ENCODE measurements at places on chromosomes 12 and 14.

- DNase-seq, result no peak
Measured at GRCh38 chr12:121443911-121444841, 44.3 kb downstream of the RNF34 start.

DNA sequence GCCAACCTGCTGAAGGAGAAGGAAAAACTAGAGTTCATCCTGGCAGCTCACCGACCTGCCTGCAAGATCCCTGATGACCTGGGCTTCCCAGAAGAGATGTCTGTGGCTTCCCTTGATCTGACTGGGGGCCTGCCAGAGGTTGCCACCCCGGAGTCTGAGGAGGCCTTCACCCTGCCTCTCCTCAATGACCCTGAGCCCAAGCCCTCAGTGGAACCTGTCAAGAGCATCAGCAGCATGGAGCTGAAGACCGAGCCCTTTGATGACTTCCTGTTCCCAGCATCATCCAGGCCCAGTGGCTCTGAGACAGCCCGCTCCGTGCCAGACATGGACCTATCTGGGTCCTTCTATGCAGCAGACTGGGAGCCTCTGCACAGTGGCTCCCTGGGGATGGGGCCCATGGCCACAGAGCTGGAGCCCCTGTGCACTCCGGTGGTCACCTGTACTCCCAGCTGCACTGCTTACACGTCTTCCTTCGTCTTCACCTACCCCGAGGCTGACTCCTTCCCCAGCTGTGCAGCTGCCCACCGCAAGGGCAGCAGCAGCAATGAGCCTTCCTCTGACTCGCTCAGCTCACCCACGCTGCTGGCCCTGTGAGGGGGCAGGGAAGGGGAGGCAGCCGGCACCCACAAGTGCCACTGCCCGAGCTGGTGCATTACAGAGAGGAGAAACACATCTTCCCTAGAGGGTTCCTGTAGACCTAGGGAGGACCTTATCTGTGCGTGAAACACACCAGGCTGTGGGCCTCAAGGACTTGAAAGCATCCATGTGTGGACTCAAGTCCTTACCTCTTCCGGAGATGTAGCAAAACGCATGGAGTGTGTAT is 2.4 kb downstream of the FOS start:
- no peak for DNase-seq

- DNase-seq, result no peak
Measured at GRCh38 chr12:98059659-98060343, 455.6 kb upstream of the TMPO start.

DNA sequence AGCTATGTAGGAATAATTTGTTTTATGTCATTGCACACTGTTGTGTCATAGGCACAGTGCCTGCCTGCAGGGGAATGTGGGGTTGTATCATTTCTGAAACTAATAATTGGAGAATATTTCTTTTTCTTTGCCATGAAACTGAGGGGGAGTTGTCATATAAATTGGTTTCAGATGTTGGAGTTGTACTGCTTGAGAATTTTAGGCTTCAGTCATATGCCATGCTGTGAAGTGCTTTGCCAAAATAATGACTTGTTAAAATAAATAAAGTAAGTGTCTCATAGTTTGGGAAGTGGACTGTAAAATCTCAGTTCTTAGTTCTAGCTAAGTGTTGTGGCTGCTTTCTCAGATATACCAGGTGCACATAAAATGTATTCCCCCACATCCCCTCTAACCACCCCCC is 116.8 kb downstream of the DAAM1 start:
- no peak for DNase-seq

DNA sequence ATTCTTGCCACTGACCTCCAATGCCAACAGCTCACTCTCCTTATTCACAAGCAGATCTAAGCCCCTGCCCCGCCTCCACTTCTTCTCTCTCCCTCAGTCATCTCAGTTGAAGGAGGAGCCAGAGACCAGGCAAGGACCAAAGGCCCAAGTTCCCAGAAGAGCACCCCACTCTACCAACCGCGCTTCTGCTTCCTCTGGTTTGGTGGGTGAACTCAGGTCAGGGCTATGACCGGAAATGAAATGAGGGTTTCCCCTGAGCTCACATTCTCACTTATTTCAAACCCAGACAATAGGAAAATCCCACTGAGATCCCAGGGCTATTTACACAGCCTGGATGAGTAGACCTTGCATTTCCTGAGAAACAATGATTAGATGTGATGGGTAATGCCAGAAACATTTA is 9.9 kb downstream of the DPF3 start:
- no peak for DNase-seq

DNA sequence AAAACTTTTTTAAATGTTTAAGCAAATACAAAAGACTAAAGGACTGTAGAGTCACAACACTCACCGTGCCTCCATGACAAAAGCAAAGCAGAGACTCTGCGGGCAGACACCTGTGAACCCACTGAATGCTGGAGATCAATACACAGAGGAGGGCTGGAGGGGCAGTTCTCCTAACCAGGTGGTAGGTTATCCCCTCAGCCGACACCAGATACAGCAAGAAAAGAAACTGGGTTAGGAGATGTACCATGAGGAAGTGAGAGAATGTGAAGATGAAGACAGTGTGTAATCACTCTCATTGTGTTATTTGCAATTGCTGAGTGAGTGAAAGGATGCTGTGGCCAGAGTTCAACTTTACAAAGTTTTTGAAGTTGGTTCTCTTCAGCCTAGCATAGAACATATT is 480.3 kb downstream of the BCL11B start:
- DNase-seq, result no peak

DNA sequence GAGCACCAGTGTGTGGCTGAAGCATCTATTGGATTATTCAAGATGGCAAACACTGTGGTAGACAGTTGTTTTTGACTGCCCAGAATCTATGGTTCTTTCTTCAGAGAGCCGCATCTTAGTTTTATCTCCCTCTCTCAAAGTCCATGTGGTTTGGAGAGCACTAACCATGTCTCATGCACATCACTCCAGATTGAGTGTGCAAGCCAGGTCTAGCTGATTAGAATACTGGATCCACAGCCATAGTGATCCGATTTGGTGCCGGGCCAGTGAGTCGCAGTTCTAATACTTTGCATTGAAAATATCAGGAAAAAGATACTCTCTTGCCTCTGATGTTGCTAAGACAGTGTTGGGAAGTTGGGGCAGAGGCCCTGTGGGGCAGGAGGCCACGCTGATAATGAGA is 4.6 kb upstream of the SBNO1 start:
- no peak for DNase-seq

DNA sequence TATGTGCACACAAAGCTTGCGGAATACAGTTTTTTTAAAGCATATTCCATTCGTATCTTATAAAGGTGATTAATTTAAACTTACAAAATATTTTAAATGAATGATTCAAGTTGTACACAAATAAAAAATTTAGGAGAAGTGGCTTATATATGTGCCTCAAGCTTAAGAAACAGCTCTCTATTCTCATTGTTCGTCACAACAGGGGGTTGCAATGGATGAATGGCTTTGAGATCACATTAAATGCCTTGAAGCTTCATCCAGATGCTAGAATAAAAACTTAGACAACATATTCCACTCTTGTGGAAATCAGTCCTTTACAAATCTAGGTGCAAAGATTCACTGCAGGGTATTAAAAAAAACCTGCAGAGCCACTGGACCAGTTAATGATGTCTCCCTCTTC is 303.9 kb upstream of the LRFN5 start:
- DNase-seq, result no peak

All from activated naive CD4-positive, alpha-beta T cell (primary cell).